ENCODE measurements at places on chromosomes 1 and 21.

GRCh38 chr1:168083456-168084325 lies 53.0 kb downstream of the GPR161 start:
- DNase-seq: no peak

DNA sequence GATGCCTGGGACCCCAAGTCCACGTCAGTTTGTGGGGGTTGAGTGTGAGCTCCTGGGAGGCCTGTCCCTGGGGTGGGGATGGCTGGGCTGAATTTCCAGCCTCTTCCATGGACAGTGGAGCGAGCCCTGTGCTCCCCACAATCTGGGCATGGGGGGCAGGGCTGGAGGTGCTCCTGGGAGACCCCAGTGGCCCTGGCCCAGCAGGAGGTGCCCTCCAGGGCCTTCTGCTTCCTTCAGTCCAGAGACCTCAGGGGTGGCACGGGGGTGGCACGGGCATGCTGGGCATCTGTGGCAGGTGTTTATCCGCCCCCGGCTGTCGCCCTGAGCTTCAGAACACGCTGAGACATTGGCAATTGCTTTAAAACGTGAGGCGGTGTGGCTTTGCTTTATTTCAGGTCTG lies 40.9 kb downstream of the MORN1 start:
- DNase-seq: no peak

- no peak for DNase-seq
These were observed 29.6 kb upstream of the SFPQ start for GRCh38 chr1:35222322-35223083.

DNA sequence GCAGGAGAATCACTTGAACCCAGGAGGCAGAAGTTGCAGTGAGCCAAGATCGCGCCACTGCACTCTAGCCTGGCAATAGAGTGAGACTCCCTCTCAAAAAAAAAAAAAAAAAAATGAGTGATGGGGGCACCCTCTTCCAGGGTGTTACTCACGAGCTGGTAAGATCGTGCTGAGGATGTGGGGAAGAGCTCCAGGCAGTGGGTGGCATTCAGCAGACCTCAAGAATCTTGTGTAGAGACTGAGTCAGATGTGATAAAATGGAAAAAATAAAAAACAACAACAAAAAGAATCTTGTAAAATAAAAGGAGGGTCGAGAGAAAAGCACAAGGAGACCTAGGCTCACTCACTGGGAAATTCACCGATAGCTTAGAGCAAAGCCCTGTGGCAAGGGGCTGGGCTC lies 38.5 kb downstream of the EPHA2 start:
- no peak for DNase-seq

GRCh38 chr1:17563494-17564281 lies 24.2 kb downstream of the ARHGEF10L start:
- DNase-seq: peak; percentile 14

GRCh38 chr21:35635994-35636393 lies 424.3 kb downstream of the SETD4 start:
- DNase-seq: no peak

DNA sequence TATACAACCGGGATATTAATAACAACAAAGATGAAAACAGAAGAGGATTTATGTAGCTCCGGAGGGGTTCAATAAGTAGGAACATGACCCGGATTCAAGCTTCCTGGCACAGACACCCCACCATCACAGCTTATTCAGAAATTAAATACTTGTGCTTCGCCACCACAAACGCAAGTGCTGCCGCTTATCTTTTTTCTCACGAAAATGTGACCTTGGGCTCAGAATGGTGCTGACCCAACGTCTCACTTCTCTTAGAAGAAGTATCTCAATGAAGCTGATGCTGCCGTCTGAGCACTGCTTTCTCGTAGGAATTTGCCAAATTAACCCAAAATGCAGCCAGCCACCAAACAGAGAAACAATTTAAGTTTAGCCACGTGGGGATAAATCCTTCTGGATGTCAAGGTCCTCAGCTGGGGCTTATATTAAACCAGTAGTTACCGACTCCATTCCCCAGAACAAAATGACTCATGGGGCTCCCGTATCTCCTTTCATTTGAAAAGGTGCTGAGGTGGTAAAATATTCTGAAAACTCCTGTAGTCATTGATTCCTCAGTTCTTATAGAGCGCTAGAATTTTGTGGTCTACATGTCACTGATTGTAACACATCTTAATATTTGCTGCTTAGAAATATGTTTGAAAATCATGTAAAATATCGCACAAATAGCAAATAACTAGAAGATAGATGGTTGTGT lies 466.7 kb downstream of the SMYD3 start:
- DNase-seq: no peak

- DNase-seq: no peak
These were observed 42.4 kb upstream of the ROR1 start for GRCh38 chr1:63731117-63732043.

- no peak for DNase-seq
These were observed 971.0 kb downstream of the AMY1C start for GRCh38 chr1:104720741-104721140.

DNA sequence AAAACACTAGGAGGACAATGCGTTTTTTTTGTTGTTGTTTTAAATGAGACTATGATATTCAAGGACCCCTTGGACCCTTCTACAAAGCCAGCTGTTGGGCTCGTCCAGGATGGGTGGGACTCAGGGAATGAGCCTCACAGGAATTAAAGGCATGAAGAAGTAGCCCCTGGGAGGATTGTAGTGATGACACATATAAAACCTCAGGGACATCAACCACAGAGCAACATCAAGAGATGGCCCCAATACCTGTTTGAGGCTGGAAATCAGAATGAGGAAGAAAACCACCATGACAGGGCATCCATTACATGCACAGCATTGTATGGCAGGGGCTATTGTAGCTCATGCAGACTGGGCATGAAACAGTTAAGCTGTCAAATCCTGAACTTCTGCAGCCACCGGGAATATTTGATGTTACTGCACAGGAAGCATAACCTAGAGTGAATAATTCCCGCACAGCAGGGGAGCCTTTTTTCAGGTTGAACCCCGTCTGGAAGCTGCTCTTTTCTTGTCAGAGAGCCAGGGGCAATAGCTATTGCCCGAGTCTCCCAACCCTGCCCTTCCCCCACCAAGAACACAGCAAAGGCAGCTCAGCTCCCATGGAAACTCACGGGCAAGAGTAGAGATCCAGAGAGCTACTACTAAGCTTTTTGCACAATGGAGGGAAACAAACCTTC lies 140.2 kb upstream of the FGGY start:
- DNase-seq: no peak

DNA sequence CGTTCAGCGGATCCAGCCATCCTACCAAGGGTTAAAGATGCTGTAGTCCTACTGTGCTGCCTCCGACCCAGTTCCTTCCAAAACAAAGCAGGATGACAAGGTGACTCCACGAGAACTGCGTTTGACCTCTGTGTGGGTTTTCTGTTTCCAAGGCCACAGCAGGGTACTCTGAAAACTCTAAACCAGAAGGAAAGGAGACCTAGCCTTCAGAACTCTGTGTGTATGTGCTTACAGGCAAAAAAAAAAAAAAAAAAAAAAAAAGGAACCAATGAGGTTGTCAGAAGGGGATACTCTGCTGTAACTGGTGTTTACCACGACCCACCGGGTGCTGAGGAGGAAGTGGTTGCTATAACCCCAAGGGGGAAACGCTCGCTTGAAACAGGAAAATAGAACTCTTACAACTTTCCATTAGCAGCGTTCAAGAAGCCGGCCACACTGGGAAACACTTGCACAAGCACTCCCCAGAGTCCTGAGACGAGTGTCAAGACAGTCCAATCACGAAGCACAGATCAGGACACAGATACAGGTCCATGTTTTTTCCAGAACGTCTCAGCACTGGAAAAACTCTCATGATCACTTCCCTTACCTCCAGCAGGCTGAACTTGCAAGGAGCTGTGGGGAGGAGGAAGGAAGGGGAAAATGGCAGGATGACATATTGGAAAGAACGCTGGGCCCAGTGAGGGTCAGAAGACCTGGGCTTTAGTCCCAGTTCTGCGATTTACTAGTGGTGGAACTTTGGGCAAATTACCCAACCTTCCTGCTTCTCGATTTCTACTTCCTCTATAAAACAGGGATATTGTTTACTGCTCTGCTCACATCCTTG lies 64.0 kb downstream of the ITPKB start:
- no peak for DNase-seq

DNA sequence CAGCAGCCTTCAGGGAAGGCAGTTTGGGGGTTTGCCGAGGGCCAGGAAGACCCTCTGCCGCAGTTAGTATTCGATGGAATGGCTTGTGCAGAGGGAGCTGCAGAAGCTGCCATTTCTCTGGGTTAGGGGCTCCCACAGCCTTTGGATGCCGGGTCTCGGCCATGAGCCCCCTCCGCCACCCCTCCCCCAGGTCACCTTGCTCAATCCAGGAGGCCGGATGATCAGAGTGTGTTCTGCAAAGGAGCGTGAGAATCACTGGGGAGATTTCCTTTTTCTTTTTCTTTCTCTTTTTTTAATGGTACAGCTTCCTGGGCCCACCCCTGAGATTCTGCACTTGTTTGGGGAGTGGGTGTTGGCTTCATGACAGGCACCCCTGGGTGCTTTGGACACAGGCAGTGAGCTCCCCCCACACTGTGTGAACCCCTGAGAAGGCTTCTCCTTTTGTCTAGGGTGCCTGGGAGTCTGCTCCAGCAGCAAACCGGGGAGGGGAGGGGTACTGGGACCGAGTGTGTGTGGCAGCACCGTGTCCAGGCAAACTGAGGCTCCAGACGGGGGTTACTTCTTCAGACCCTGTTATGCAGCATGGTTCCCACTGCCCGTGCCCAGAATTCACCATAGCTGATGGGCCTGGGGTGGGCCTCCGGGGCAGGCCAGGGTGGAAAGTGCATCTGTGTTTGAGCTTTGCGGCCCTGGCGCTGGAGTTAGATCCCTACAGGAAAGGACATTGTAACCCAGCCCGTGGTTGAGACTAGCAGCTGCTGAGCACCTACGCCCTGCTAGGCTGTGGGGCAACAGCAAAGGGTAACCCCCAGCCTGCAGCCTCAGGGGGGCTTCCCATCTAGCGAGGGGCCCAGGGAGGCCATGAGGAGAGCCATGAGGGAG lies 18.5 kb downstream of the TNFRSF1B start:
- no peak for DNase-seq

- DNase-seq: peak; percentile 5
These were observed 33.7 kb upstream of the VASH2 start for GRCh38 chr1:212916481-212917133.

- DNase-seq: no peak
These were observed 234.1 kb upstream of the VAMP3 start for GRCh38 chr1:7536891-7537591.

DNA sequence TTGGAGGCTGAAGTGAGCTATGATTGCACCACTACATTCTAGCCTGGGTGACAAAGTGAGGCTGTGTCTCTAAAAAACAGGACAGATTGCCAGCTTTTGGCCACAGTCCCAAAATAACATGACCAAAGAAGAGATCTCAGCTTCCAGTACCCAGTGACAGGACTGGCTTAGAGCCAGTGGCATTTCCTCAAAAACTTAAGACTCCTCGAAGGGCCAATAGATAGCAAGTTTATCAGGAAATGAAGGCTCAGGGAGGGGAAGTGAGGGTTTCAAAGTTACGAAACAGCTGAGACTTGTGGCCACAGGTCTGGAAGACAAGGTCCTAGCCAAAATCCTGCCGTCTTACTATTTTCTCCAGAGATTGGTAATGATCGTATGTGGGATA lies 6.3 kb upstream of the TMEM39B start:
- DNase-seq: peak; percentile 31

- no peak for DNase-seq
These were observed 53.0 kb downstream of the SLC37A1 start for GRCh38 chr21:42566524-42567213.

GRCh38 chr1:118486199-118486598 lies 301.2 kb upstream of the SPAG17 start:
- DNase-seq: no peak

GRCh38 chr1:224067621-224068457 lies 46.1 kb upstream of the FBXO28 start:
- no peak for DNase-seq
